ENCODE measurements at places on chromosomes 5 and 9.

GRCh38 chr5:2887481-2888348, 136.2 kb upstream of the IRX2 start:
- no peak overlapping the region for H3K4me3 ChIP-seq
- 0 out of 2 replicates have a peak, but pooled peaks cover 3% of the 10 kb centered on the region for H3K4me1 ChIP-seq
- no peaks in the 10 kb centered on the region for H3K27me3 ChIP-seq
- H3K27ac ChIP-seq = no peak overlapping the region
- no peak for DNase-seq
- H3K36me3 ChIP-seq = no peaks in the 10 kb centered on the region

GRCh38 chr5:80781356-80781755, 126.6 kb upstream of the DHFR start:
- no peak overlapping the region for H3K27ac ChIP-seq
- H3K36me3 ChIP-seq = no peaks in the 10 kb centered on the region
- no peaks in the 10 kb centered on the region for H3K4me1 ChIP-seq
- DNase-seq = no peak
- no peak overlapping the region for H3K4me3 ChIP-seq
- H3K27me3 ChIP-seq = no peaks in the 10 kb centered on the region

DNA sequence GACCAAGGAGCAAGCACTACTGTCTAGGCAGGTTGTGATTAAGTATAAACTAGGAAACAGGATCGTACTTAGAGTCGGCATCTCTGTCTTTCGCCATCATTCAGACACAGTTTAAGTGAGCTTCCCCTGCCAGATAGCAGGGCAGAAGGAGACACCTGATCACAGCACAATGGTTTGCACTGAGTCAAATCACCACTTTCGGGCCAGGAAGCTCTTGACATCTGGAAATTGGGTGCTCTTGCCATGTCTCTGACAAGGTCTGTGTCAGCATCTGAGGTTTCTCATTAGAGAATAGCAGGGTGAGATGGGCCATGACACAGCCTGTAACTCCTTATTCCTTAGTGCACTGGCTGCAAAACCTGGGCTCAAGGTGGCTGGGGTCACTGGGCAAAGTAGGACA, 8.3 kb downstream of the ADRB2 start:
- no peaks in the 10 kb centered on the region for H3K36me3 ChIP-seq
- H3K27ac ChIP-seq = no peak overlapping the region
- DNase-seq = no peak
- no peaks in the 10 kb centered on the region for H3K27me3 ChIP-seq
- peaks cover 4% of the 10 kb centered on the region for H3K4me1 ChIP-seq
- no peak overlapping the region for H3K4me3 ChIP-seq

- no peaks in the 10 kb centered on the region for H3K4me1 ChIP-seq
- no peak overlapping the region for H3K4me3 ChIP-seq
- no peak overlapping the region for H3K27ac ChIP-seq
- H3K27me3 ChIP-seq = no peaks in the 10 kb centered on the region
- no peaks in the 10 kb centered on the region for H3K36me3 ChIP-seq
- DNase-seq = no peak
Observed at GRCh38 chr5:60076746-60077145, 183.2 kb upstream of the PDE4D start.

- H3K4me3 ChIP-seq = peak within 1 kb of the TSS; percentile 94
- peak within 1 kb of the TSS; percentile 78 for H3K27ac ChIP-seq
- peak; percentile 90 for DNase-seq
Observed at GRCh38 chr5:177599731-177600507, at the start of gene B4GALT7. Gene B4GALT7, plus strand, starts transcription at chr5:177600132. Its CDS starts 79 bp downstream, at chr5:177600211.
